ENCODE measurements at places on chromosomes 7 and 10. TPM values are rescaled to one million over a fixed set of nuclear protein-coding genes. Genes with fewer than 3 reads are reported as not detected.

DNA sequence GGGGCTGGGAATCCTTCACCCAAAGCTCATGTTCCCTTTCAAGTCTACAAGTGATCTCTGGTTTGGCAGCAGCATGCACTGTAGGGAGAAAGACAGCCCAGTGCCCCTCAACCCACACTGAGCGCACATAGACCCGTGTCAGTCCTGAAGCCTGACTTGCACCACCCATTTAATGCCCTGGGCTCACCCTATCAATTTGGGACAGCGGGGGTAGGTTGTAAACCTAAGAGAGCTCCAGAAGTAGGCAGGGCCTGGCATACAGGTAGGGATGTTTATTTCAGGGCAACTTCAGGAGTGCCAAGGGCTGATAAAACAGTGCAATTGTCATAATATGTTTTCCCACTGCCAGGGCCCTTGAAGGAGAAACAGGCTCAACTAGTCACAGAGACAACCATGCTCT lies 3.5 kb upstream of the ATP6V0E2 start:
- DNase-seq: no peak

DNA sequence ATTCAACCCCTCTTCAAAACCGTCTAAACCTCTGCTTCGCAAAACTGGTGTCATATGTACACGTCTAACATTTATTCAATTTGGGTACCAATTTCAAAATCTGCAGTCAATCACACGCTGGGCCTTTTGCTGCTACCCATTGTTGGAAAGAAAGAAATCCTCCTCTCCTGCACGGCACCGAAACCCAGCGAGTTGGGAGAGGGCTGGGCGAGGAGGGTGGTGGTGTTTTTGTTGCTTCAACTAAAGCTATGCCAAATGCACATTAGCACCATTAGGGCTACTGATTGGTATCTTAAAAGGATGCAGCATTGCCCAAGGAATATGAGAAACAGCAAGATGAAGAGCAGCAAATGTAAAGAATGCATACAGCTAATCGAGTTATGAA lies 7.8 kb downstream of the EBF3 start:
- no peak for DNase-seq

DNA sequence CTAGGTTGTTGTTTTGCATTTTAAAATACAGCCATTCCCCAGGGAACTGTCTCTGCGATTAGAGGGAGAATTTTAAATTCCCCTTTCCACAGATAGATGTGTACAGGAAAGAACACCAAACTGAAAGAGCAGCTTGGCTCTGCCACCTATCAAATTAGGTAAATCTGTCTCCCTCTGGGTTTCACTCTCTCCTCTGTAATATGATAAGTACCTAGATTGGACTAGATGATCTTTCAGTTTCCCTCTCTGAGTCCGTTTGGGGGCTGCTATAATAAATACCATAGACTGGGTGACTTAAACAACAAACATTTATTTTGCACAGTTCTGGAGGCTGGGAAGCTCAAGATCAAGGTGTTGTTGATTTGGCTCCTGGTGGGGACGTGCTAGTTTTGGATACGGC lies 186.0 kb downstream of the KIF20B start:
- no peak for DNase-seq

DNA sequence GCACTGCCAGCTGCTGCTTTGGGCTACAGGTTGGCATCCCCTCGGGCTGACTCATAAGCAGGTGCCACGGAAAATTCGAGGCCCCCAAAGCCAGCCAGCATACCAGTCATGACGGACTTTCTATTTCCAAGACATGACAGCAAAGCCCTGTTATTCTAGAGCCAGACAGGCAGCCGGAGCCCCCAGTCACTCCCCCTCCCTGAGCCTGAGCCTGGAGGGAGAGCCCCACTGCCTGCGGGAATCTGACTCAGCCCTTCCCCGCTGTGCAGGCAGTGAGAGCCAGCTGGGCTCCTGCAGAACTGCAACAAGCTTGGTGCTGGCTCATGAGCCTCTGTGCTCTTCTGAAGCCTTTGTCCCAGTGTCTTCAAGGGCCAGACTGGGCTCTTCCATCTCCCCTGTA lies 15.8 kb downstream of the BTBD16 start:
- no peak for DNase-seq

DNA sequence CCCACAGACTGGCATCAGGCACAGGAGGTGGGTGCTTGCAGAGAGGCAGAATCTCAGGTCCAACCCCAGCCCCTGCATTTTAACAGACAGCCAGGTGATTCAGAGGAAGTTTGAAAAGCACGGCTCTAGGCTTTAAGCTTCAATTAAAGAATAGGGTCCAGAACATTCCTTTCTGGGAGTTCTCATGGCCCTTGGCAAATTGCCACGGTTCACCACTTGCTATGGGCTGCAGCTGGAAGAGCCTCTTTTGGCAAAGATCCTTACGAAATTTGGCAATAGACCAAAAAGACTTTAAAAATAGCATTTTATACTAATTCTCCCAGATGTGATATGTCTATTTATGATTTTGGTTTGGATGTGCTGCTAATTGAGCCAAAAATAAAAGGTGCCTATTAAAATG lies 148.1 kb downstream of the ITGA8 start:
- DNase-seq: no peak

GRCh38 chr10:59995862-59996261 lies 89.5 kb upstream of the CCDC6 start:
- no peak for DNase-seq

DNA sequence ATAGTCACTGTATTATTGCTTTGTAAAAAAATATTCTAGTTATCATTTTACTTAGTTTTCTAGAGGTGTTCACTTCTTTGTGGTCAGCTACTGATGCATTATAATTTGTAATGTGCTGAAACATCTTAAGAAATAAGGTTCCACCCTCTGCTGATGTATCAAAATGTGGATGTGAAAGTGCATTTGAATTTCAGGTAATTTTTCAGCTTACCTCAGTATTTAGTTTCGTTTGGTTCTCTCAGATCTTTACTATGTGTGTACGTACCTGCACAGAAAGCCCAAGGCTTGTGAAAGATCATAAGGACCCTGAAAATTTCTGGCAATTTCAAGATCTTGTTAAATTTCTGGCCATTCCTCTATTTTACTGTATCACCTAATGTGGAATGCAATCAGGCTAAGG lies 542.3 kb upstream of the TPK1 start:
- DNase-seq: no peak

GRCh38 chr7:32020551-32021159 lies 49.6 kb downstream of the PDE1C start:
- no peak for DNase-seq

- no peak for DNase-seq
Observed at GRCh38 chr7:84190016-84190705, 4.4 kb downstream of the SEMA3A start.

The ERV3-1 gene
- total RNA-seq: 14.4 TPM

The SFRP4 gene
- not detected for total RNA-seq

All from activated CD4-positive, alpha-beta memory T cell treated with anti-CD3 and anti-CD28 coated beads, Interleukin-2, amount 10 ng/mL, durations not matched to agents 7 days and 5 days (primary cell).